SW 1271 (cell line): ENCODE measurements at places on chromosomes 13 and 19.

GRCh38 chr13:23639674-23640073 lies 69.5 kb downstream of the TNFRSF19 start:
- DNase-seq: no peak

GRCh38 chr13:36919171-36919832 lies 736 bp downstream of the SMAD9 start:
- no peak for DNase-seq

GRCh38 chr13:48994706-48995105 lies 19.0 kb downstream of the FNDC3A start:
- DNase-seq: no peak

DNA sequence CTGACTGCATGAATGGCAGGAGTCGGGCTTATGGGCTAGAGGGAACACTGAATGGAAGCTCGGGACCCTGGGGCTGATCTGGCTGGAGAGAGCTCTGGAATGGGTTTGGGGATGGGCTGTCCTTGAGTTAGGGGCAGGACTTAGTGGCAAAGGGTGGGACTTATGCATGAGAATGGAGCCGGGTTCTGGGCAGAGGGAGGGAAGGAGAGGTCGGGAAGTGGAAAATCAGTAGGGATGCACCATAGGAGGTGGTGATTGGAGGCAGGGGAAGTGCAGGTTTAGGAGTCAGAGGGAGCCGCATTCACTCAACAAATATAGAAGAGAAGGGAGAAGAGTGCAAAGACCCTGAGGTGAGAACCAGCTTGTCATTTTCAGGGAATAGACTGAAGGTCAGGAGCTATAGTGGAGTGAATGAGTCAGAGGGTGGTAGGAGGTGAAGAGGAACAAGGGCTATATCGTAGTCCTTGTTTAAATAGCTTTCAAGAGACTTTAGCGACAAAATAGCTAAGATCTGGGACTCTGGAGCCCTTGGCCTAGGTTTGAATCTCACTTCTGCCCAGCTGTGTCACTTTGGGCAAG lies 748 bp downstream of the RAB4B start:
- no peak for DNase-seq

GRCh38 chr19:1400281-1401137 lies 833 bp downstream of the GAMT start:
- peak; percentile 19 for DNase-seq

- no peak for DNase-seq
These were observed 16.0 kb upstream of the SLC7A10 start for GRCh38 chr19:33241530-33242101.

DNA sequence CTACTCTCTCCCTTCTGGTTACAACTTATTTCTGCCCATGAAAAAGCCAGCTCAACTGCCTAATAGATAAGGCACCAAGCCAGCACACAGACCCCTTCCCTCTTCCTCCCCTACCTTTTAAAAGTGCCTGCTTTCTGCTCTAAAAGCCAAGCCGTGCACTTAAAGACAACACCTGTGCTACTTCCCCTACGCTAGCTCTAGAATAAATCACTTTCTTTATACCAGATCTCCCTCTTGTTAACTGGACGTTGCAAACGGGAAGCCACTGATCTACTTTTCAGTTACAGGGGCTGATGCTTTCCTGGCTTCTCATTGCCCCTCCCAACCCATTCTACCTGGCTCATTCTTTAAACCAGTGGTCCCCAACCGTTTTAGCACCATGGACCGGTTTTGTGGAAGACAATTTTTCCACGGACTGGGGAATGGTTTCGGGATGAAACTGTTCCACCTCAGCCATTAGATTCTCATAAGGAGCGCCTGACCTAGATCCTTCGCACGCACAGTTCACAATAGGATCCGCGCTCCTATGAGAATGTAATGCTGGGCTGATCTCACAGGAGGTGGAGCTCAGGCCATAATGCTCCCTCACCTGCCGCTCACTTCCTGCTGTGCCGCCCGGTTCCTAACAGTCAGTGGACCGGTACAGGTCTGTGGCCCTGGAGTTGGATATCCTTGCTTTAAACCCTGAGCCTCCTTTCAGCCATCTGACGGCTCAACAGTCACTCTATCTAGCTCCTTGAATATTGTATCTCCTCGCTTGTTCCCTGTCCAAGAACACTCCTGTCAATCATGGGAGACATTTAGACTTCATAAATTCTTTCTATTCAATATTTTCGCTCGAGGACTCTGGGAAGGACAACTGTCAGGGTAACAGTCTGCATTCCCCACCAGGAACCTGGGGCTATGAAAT lies 841 bp upstream of the ZNF223 start:
- DNase-seq: no peak

- DNase-seq: no peak
These were observed 295.1 kb upstream of the SLITRK5 start for GRCh38 chr13:87376081-87376480.

- DNase-seq: no peak
These were observed 14.2 kb upstream of the TUBGCP3 start for GRCh38 chr13:112602189-112602588.

DNA sequence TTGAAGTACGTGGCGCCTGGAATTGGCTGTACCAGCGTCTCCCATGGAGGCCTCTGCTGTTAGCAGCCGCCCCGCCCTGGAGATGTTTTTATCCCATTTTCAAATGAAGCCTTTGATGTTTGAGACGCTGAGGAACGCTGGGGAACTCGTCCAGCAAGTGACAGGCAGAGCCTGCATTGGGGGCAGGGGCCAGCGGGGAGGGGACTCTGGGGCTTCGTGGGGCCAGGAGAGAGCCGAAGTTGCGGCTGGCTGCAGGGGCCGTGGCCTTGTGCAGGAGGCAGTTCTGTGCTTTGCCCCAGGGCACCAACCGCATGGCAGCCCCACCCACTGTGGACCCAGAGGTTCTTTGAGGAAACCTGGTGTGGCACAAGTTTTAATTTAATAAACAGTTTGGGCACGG lies 13.5 kb downstream of the SPPL2B start:
- DNase-seq: no peak

GRCh38 chr13:99227331-99227900 lies 26.8 kb downstream of the UBAC2 start:
- no peak for DNase-seq

- DNase-seq: no peak
These were observed 60.8 kb downstream of the SOX1 start for GRCh38 chr13:112127564-112128330.

GRCh38 chr19:48445256-48445605 lies 552 bp upstream of the GRWD1 start:
- DNase-seq: no peak

- no peak for DNase-seq
These were observed 10.8 kb downstream of the NDFIP2 start for GRCh38 chr13:79491715-79492114.

DNA sequence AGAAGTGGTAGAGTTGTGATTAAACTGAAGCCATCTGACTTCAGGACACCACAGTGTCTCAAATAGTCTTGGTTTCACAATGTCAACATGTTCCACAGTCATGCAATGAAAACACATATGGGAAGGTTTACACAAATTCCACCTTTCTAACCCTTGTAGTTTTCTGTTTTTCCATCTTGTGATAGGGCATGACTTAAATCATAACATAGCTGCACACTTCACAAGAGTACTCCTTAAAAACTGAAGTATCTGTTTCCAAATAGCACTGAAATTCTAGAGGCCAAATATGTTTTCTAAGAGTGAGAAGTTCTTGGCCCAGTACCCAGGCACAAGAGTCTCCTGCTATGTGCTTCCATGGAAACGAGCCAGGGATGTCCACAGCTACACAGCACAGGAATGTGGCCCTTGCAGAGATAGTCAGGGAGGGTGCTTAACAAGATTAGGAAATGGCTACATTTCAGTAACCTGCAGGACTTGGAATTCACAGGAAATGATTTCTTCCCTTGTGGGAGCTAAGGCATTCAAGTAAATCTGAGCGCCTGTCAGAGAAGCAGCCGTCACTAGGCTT lies 269.1 kb downstream of the NDFIP2 start:
- no peak for DNase-seq

- no peak for DNase-seq
These were observed 698.0 kb downstream of the PCDH9 start for GRCh38 chr13:66532146-66532545.

GRCh38 chr19:48975947-48976847 lies 11.1 kb downstream of the FTL start:
- peak; percentile 12 for DNase-seq

DNA sequence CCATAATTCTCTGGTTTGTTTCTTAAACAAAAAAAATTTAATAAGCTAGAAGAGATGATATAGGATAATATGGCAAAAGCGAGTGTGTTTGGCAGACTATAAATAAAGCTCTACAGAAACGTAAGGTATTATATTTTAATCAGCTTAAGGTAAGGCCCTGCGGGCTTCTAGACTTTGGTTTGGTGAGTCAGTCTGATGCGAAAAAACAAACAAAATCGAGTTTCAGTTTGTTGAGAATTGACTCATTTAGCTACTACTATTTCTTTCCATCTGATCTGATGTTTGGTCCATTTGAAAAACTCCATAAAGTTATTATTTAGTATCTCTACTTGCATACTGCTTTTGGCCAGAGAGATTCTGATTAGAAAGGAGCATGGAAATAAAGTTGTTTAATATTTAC lies 138.0 kb downstream of the MIPEP start:
- DNase-seq: no peak

- DNase-seq: no peak
These were observed 19.6 kb upstream of the SIGLEC6 start for GRCh38 chr19:51550848-51551672.

DNA sequence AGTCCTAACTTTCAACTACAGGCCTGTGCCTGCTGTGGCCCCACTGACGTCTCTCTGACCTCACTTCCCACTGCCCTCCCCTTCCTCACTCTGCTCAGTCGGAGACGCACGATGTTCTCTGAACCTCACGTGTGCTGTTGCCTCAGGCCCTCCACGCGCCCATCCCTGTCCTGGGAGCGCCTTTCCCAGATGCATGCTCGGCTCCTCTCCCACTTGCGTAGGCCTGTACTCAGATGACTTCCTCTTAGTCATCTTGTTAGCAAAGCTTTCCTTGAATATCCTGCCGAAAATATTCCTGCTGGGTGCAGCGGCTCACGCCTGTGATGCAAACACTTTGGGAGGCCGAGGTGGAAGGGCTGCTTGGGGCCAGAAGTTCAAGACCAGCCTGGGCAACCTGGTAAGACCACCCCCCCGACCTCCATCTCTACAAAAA lies 9.3 kb upstream of the SYT5 start:
- DNase-seq: peak; percentile 74

GRCh38 chr19:56692206-56692895 lies 20.8 kb upstream of the ZNF835 start:
- no peak for DNase-seq

- no peak for DNase-seq
These were observed 151.4 kb downstream of the PCCA start for GRCh38 chr13:100240109-100240779.
